ENCODE measurements at places on chromosomes 7 and 10. TPM values are rescaled to one million over a fixed set of nuclear protein-coding genes. Genes with fewer than 3 reads are reported as not detected.

MYL10 gene
- total RNA-seq, result not detected

CRTAC1 gene
- not detected for total RNA-seq

ABCB4 gene
- total RNA-seq, result not detected

OR2A12 gene
- not detected for total RNA-seq

SPDYE8 gene
- total RNA-seq, result not detected

SEMA3D gene
- total RNA-seq, result 0.49 TPM

FAM20C gene
- 14.4 TPM for total RNA-seq

ACSL5 gene
- total RNA-seq, result not detected

UTF1 gene
- total RNA-seq, result not detected

SEMA4G gene
- total RNA-seq, result 1.2 TPM

FAM25G gene
- total RNA-seq, result 5.3 TPM

CNPY1 gene
- total RNA-seq, result not detected

THNSL1 gene
- total RNA-seq, result 2.8 TPM

COG5 gene
- total RNA-seq, result 35.2 TPM

CARD11 gene
- 6.1 TPM for total RNA-seq

DYNC1I1 gene
- total RNA-seq, result 0.21 TPM

DOCK1 gene
- total RNA-seq, result 35.8 TPM

PCLO gene
- total RNA-seq, result 3.1 TPM

GOLGA7B gene
- total RNA-seq, result 0.28 TPM

EIF5AL1 gene
- total RNA-seq, result 0.23 TPM

CAMK2B gene
- total RNA-seq, result not detected

AKR1B15 gene
- 0.21 TPM for total RNA-seq

IFT22 gene
- total RNA-seq, result 16.5 TPM

FXYD4 gene
- not detected for total RNA-seq

COBL gene
- total RNA-seq, result 3.0 TPM

SLC26A3 gene
- not detected for total RNA-seq

SFRP4 gene
- not detected for total RNA-seq

ANKRD61 gene
- not detected for total RNA-seq

CCDC3 gene
- total RNA-seq, result 16.6 TPM

FEZF1 gene
- not detected for total RNA-seq

TACR2 gene
- total RNA-seq, result 0.28 TPM

CHPF2 gene
- 40.6 TPM for total RNA-seq

TRIM50 gene
- total RNA-seq, result not detected

TES gene
- total RNA-seq, result 109 TPM

SMO gene
- total RNA-seq, result 17.9 TPM

ARHGEF5 gene
- total RNA-seq, result 40.6 TPM

FIS1 gene
- 237 TPM for total RNA-seq

IL6 gene
- 1.1 TPM for total RNA-seq

CUEDC2 gene
- 72.5 TPM for total RNA-seq

LBX1 gene
- not detected for total RNA-seq

FAM24B gene
- 0.42 TPM for total RNA-seq

UPK3B gene
- total RNA-seq, result 3.0 TPM

All from airway epithelial cell (primary cell).